ENCODE measurements at places on chromosomes 12 and 14. TPM values are rescaled to one million over a fixed set of nuclear protein-coding genes. Genes with fewer than 3 reads are reported as not detected.
A peak's percentile ranks its signal among the peaks of the same experiment; 100 is the strongest.

DNA sequence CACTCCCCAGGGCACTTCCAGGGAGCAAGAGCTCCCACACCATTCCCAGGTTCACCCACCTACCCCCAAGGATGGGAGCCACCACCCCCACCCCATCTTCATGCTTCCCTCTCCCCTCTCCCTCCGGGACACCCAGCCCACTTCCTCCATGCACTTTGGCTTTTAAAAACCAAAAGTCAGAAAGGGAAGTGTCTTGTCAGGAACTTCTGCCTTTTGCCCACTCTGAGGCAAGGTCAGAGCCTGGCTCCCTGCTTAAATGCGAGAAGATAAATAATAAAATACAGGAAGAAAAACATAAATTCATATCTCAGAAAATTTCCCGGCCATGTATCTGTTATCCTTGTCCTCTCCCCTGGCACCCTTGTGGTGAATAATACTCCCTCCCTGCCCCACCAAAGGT lies 81.6 kb downstream of the PTGER2 start:
- DNase-seq: no peak

- DNase-seq: no peak
These were observed 15.4 kb downstream of the RAB35 start for GRCh38 chr12:120101182-120101581.

GRCh38 chr12:9252256-9252655 lies 44.1 kb upstream of the PZP start:
- no peak for DNase-seq

DNA sequence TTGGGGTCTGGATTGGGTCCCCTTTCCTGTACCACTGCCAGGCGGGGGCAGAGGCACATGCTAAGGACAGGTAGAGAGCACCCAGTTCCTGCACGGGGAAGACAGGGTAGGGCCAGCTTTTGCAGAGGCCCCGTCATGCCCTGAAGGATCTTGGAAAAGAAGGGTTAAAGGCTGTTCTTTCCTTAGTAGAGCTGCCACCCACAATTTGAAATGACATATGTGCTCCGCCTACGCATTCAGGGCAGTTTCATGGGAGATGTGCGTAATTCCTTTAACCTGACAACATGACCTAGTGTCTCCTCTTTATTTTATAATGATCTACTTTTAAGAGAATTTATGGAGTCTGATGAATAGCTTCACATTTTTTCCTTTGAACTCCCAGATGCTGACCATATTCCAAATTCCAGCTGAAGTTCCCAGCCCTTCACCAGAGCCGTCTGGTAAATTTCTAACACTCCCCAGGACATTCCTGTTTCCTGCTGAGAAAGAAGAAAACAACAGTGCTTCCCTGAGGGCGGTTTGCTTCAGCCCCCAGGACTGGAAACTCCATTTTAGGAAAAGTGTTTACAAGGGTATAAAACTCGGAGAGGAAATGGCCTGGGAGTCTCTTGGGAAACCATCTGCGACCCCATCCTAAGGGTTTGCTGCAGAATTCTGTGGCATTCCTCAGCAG lies 58.9 kb upstream of the PLEKHG3 start:
- no peak for DNase-seq

Gene AEBP2
- 14.9 TPM for polyA plus RNA-seq

DNA sequence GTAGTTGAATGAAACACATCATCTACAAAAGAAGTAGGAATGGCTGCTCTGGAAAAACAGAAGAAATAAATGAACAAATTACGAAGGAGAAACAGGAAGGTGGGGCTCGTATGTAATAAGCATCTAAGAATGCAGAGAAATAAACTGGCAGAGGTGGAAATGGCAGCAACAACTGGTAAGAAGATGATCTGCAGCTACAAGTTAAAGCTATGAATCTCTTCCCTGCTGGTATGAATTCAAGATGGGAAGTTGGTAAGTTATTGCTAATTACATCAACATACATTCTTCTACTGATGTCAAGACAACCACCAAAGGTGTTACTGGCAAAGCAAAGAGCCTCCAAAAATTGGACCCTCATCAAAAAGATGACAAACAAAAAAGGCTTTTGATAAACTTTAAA lies 59.8 kb downstream of the HECTD4 start:
- no peak for DNase-seq

Gene TBPL2
- polyA plus RNA-seq: not detected

Gene ZFHX2
- not detected for polyA plus RNA-seq

Gene MYF6
- polyA plus RNA-seq: not detected

Gene ACADS
- 17.4 TPM for polyA plus RNA-seq

DNA sequence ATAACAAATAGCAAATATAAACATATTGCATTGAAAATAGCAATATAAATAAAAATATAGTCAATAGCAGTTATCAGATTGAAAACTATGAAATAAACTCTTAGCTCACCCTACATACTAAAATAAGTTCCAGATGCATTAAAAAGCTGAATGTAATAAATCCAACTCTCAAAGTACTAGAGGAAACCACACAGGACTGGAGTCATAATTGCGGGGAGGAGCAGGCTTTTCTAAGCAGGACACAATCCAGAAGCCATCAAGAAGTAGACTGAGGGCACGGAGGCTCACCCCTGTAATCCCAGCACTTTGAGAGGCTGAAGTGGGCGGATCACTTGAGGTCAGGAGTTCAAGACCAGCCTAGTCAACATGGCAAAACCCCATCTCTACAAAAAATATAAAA lies 22.2 kb downstream of the GSC start:
- DNase-seq: no peak

Gene SLC6A12
- polyA plus RNA-seq: not detected

Gene MYF5
- not detected for polyA plus RNA-seq

DNA sequence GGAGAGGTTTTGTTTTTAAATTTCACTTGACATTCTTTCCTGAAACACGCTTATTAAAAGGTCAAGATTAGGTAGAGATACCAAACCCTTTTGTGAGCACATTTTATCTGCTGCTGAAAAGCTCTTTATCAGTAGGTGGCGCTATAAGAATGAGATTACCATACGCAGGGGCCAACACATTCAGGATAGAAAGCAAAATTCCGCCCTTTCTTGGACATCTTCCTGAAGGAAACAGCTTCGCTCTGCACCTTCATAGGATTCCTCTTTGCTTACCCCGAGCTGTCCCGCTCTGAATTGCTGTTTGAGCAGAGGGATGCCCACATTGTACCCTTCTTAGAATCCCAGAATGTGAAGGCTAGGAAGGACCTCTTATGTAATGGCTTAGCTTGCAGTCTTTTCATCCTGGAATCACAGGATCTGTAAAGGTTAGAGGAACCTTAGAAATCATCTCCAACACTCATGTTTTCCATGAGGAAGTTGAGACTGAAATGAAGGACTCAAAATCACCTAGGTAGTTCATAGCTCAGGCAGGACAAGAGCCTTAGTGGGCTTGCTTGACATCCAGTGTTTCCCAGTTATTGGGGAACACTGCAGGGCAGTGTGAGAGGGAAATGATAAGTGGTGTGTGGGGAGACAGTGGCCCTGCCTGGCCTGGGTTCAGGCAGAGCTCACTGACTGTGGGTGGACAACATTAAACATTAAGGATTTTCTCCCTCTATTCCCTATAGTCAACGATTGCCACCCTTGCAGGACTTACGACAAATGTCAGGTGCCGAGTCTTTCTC lies 38.7 kb upstream of the CRY1 start:
- DNase-seq: peak; percentile 31

All from naive B cell (primary cell).